ENCODE measurements at places on chromosomes 2 and 18. TPM values are rescaled to one million over a fixed set of nuclear protein-coding genes. Genes with fewer than 3 reads are reported as not detected.

Gene CLEC4F
- not detected for total RNA-seq

- H3K27me3 ChIP-seq, result no peaks in the 10 kb centered on the region
- no peak for DNase-seq
- no peak overlapping the region for H3K27ac ChIP-seq
These were observed 238.7 kb upstream of the COPS8 start for GRCh38 chr2:236847023-236847422.

Gene CNDP2
- total RNA-seq, result 197 TPM

DNA sequence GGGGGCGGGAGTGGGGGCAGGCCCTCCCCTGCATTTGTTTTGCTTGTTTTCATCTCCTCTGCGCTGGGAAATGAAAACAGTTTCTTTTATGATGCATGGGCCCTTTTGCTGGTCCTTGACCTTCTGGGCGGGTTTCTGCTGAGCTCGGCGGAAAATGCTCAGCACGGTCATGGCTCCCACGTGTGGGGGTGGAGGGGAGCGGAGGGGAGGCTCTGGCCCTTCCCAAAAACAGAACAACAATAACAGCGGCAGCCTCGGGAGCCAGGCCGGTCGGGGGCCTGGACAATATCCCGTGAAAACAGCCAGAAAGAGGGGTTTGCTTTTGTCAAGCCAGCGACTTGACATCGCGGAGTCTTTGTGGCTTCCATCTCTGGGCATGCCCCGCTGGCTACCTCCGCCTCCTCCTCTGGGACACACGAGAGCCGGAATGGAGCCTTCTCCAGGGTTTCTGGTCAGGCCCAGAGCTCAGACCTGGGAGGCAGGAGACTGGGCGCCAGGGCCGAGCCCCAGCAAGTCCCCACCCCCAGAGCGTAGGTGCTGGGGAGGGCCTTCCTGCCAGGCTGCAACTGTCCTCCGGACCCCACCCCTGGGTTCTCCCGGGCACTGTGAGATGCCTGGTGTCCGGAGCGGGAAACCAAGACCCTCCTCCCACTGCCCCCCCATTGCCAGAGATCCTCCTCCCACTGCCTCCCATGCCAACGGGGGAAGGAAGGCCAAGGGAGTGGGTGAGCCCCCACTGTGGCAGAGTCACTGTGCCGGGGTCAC is 35.9 kb upstream of the SNED1 start:
- no peak for DNase-seq
- H3K27me3 ChIP-seq, result no peaks in the 10 kb centered on the region
- peaks cover 3% of the 10 kb centered on the region for H3K4me1 ChIP-seq
- H3K4me3 ChIP-seq, result no peak overlapping the region

GRCh38 chr2:121046335-121046734 is 238.7 kb downstream of the TFCP2L1 start:
- peaks cover 34% of the 10 kb centered on the region for H3K27me3 ChIP-seq
